ENCODE measurements at places on chromosomes 3 and 15.

DNA sequence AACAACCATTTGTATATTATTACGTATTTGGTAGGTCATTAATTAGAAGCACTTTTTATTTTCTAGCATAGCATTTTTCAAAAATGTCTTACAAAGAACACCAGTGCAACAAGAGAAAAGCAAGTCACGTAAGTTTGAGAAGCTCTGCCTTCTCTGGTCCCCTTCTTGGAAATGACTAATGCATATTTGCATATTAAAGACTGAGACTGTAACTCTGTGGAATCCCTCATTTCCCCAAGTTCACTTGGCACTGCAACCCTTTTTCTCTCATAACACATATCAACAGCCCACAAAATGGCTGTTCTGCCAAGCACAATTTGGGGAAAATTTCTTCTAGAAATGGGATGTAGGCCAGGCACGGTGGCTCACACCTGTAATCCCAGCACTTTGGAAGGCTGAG lies 176.3 kb downstream of the ERC2 start:
- H3K27me3 ChIP-seq: no peaks in the 10 kb centered on the region
- no peaks in the 10 kb centered on the region for H3K36me3 ChIP-seq
- H3K4me1 ChIP-seq: no peaks in the 10 kb centered on the region
- H3K27ac ChIP-seq: no peak overlapping the region

GRCh38 chr15:80179935-80180334 lies 27.1 kb downstream of the FAH start:
- no peaks in the 10 kb centered on the region for H3K36me3 ChIP-seq
- no peaks in the 10 kb centered on the region for H3K4me1 ChIP-seq
- DNase-seq: no peak

- no peaks in the 10 kb centered on the region for H3K27me3 ChIP-seq
- H3K27ac ChIP-seq: no peak overlapping the region
- no peak for DNase-seq
- no peaks in the 10 kb centered on the region for H3K36me3 ChIP-seq
- no peak overlapping the region for H3K4me3 ChIP-seq
Measured at GRCh38 chr3:9978710-9979305, 7.8 kb downstream of the EMC3 start.

GRCh38 chr3:187979564-187979963 lies 174.4 kb upstream of the LPP start:
- no peaks in the 10 kb centered on the region for H3K36me3 ChIP-seq
- H3K4me3 ChIP-seq: no peak overlapping the region
- H3K27me3 ChIP-seq: no peaks in the 10 kb centered on the region
- H3K4me1 ChIP-seq: peaks cover 8% of the 10 kb centered on the region
- no peak for DNase-seq

GRCh38 chr3:178291574-178292370 lies 244.5 kb upstream of the KCNMB2 start:
- DNase-seq: no peak
- H3K27me3 ChIP-seq: no peaks in the 10 kb centered on the region
- H3K36me3 ChIP-seq: no peaks in the 10 kb centered on the region
- no peak overlapping the region for H3K4me3 ChIP-seq

DNA sequence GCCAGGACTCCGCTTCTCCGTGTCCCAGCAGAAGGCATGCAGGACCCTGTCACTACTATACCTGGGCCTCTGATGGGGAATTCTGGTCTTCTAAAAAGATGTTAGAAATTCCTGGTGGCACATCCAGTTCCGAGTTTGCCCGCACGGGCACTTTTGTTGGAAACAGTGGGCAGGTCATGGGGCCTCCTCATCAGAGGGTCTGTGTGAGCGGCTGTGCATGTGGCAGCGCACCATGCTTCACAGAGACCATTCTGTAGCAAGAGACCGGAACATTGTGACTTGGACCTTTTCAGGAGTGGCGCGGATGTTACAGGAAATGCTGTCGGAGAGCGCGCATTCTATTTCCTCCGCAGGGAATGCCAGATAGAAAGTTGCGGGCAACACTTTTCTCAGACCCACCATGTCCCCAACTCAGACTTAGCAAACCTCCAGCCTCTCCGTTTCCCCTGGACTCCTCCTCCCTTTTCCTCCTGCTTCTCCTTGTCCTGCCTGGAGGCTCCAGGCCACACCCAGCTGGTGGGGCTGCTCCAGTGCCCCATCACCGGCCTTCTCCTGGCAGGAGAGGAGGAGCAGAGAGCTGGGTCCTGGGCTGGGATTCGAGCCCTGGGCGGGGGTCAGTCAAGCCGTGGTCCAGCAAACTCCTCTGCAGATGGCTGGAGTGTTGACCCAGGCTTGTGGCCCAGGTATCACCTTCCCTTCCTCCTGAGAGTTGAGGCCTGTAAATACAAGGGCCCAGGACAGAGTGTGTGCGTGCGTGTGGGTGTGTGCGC lies 46.6 kb downstream of the KLF13 start:
- H3K4me1 ChIP-seq: peaks cover 23% of the 10 kb centered on the region
- H3K4me3 ChIP-seq: no peak overlapping the region
- H3K27ac ChIP-seq: peak overlapping the region; percentile 74
- no peaks in the 10 kb centered on the region for H3K36me3 ChIP-seq
- H3K27me3 ChIP-seq: no peaks in the 10 kb centered on the region

- no peak overlapping the region for H3K27ac ChIP-seq
- DNase-seq: no peak
- no peaks in the 10 kb centered on the region for H3K4me1 ChIP-seq
Measured at GRCh38 chr3:99909714-99910495, 92.2 kb downstream of the CMSS1 start.

- H3K36me3 ChIP-seq: no peaks in the 10 kb centered on the region
- no peak overlapping the region for H3K27ac ChIP-seq
- DNase-seq: no peak
- H3K4me3 ChIP-seq: no peak overlapping the region
- no peaks in the 10 kb centered on the region for H3K4me1 ChIP-seq
Measured at GRCh38 chr3:101223016-101223415, 97.4 kb downstream of the IMPG2 start.

DNA sequence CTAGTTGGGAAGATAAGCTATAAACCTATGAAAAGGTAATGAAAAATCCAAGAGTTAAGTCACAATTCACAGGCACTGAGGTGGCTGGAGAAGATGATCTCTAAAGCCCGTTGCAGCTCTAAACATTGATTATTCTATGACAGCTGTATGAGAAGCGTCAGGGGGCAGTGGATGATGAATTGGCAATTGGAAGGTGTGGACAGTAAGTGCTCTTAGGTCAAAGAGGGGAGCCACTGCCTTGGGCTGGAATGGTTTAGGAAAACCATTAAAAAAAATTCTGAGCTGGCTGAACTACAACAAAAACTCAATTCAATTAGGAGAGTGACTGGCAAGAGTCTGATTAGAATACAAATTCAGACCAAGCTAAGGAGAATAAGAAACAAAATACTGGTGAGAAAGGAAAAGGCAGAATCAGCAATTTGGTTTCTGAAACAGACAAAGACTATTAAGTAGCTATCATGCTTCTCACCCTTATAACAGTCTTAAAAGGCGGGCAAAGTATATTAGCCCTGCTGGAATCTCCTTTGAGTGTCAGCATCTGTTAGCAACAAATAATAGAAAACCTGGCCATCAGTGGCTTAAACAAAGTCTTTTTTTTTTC lies 8.8 kb upstream of the NMD3 start:
- H3K4me3 ChIP-seq: no peak overlapping the region
- H3K27ac ChIP-seq: no peak overlapping the region
- DNase-seq: no peak

DNA sequence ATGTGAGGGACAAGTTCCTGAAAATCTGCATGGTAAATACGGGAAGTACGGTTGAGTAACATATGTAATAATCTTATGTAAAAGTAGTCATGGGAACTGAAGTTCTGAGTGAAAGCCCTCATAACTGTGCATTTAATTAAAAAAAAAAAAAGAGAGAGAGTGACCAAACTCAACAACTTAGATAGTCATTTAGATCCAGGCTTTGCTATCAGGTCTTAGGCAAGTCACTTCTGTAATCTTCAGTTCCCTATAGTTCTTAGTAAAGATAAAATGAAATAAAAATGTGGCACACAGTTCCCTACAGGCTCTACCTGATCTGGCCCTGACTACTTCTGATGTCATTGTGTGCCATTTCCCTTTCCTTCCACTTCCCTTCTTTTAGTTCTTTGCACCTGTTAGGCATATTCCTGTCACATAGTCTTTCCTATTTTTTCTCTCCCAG lies 15.0 kb downstream of the RNF111 start:
- DNase-seq: no peak
- H3K4me3 ChIP-seq: no peak overlapping the region
- H3K36me3 ChIP-seq: no peaks in the 10 kb centered on the region
- H3K4me1 ChIP-seq: no peaks in the 10 kb centered on the region
- H3K27ac ChIP-seq: no peak overlapping the region
- H3K27me3 ChIP-seq: no peaks in the 10 kb centered on the region

DNA sequence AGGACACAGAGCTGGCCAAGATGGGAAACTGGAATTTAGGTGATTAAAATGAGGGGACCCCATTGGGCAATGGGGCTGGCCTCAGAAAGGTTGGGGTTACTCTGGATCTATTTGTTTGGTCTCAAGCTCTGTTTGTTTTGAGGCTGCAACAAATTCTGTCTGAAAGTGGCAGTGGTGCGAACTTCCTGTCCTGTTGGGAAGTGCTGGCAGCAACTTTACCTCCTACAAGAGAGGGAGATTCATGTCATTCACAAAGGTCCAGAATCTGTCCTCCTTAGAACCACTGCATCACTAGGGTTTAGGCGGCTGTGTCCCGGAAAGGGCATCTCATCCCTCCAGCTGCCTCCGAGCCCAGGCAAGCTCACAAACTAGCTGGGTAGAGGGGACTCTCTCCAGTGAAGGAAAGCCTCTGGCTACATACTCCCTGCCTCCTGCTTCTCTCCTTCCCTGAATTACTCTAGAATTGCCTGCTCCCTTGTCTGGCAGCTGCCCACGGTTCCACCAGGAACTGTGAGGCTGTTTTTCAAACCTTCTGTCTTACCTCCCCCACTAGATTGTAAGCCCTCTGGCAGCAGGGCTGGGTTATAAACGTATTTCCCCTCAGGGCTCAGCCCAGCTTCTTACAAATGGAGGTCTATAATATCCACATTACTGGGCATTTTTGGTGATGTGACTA lies 23.6 kb downstream of the MEGF11 start:
- no peak overlapping the region for H3K27ac ChIP-seq
- H3K36me3 ChIP-seq: no peaks in the 10 kb centered on the region
- DNase-seq: no peak
- no peak overlapping the region for H3K4me3 ChIP-seq

DNA sequence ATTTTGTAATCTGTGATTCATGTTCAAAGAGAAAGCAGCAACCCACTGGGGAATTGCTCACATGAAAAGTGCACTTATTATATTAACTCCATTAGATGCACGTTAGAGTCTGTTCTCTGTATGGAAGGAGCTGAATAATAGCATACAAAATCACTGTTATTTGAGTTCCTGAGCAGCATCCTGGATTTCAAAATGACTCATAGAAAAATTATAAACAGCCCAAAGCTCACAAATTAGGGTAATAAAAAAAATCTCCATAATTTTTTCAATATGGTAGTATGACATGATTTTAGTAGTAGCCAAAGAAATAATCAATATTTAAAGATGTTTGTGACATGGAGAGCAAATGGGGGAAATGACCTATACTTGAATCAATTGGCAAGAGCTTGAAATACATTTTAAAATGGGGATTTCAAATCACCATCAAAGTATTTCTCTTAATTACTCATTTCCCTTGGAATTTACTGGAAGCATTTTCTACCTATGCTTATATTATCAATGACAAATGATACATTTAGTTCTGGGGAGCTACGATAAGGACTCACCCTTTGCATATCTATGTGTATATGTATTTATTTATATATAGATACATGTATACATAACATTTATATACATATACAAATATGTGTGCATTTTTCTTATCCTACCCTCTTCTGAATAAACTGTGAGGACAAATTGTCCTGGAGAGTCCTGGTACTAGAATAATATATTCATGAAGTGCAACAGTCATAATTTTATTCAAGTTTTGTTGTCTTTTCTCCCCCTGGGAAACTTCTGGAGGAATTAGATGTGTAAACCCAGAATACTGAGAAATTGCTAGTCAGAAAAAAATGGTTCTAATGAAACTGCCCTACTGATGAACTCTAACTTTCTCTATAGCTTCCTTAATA lies 116.3 kb downstream of the RPL22L1 start:
- no peaks in the 10 kb centered on the region for H3K27me3 ChIP-seq
- H3K4me1 ChIP-seq: peaks cover 15% of the 10 kb centered on the region
- no peak overlapping the region for H3K27ac ChIP-seq
- H3K36me3 ChIP-seq: no peaks in the 10 kb centered on the region
- no peak for DNase-seq

- no peaks in the 10 kb centered on the region for H3K4me1 ChIP-seq
- no peak for DNase-seq
- no peaks in the 10 kb centered on the region for H3K36me3 ChIP-seq
Measured at GRCh38 chr15:78306176-78306774, 6.9 kb upstream of the SKIC8 start.
